ENCODE measurements at places on chromosomes 2 and 18.

DNA sequence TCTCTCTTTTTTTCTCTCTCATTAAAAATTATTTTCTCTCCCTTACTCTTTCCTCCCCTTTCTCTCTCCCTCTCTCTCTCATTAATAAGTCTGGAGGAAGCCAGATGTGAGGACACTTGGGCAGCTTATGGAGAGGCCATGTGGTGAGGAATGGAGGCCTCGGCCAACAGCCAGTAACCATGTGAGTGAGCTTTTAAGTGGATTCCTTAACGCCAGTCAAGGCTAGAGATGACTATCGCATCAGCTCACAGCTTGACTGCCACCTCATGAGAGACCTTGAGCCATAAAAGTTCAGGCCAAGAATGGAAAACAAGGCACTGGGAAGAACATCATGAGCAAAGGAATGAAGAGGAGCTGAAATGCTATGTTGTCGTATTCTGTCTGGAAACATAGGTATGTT, 39.1 kb downstream of the ETAA1 start:
- DNase-seq = no peak

DNA sequence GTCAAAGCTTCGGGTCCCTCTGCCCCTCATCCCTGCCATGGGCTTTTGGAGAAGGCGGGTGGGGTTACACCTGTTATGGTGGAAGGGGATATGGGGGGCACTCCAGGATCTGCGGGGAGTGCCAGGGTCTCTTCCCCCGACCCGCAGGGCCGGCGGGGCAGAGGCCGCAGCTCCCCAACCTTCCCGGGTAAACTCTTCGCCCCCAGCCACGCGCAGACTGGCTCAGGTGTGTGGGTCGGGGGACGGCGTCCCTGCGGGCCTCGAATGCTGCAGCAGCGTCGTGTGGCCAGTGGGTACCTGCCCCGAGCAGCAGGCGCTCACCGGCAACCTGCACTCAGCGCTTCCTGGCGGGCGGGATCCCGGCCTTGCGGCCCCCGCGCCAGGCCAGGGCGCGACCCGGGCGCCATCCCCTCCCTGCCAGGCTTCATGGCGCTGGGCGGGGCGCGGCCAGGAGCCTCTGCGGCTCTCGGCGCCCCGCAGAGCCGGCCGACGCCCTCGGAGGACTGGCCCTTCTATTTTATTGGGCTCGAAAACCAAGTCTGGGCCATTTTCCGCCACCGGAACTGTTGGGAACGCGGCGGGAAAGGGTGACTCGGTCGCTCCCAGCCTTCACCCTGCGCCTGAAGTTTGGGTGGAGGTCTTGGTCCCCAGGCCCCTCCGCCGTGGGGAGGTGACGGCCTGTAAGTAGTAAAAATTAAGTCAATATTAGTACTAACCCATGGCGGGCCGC, 4.5 kb downstream of the GBX2 start:
- DNase-seq = no peak

DNA sequence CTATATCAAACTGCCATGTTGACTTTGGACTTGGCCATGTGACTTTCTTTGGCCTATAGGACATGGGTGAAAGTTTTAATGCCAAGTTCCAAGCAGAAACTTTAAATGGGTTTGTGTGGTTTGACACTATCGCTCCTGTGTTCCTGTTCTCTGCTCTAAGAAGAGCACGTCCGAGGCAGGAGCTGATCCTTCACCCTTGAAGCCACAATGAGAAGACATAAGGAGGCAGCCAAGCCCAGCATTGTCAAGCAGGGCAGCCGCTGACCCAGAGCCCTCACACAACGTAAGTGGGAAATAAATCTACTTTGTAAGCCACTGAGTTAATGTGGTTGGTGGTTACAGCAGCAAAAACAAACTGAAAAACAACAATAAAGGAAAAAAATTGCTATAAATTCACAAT, 422.4 kb downstream of the PID1 start:
- DNase-seq = no peak

DNA sequence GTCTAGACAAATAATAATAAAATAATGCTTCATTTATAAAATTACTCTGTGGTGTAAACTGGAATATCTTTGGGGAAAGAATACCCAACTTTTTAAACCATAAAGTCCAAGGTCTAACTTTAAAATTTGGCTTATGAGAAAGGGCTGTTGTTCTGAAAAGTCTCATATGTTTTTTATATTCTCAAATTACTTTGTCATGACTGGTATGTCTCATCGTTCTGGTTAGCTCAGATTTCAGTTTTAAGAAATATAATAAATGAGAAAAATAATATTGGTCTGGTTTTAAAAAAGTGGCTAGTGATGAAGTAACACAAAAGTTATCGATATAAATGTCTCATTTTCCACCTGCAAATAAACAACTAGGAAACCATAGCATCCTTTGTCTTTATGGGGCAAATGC, 1658.1 kb downstream of the LRP1B start:
- no peak for DNase-seq

- DNase-seq = no peak
These were observed 59.0 kb downstream of the TNFRSF11A start for GRCh38 chr18:62384068-62384467.

DNA sequence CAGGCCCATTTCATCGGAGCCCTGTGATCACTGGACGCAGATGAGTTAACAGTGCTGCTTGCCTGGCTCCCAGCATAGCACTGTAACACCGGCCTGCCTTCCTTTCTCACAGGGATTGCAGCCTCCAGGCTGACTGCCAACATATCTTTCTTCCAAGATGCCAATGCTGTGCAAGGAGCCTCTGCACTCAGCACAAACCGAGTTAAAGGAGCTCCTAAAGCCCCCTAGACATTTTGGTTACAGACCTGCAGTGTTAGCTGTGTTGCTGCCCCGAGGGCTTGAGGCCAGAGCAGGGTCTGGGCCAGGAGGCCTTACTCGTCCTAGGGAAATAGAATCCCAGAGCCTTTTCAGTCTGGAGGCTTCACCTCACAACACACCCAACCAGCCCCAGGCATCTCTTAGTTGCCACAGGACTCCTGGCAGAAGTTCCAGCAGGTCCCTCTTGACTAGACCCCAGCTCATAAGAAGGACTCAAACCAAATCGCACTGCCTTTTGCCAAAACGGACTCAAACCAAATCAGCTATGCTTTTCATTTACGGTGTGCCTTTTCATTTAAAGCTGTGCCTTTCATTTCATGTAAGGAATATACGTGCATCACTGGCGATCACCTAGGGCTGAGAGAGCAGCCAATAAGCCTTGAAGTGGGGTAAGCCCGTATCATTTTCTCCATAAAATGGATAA, 58.4 kb upstream of the EML4 start:
- no peak for DNase-seq

All from GF-D8 (cell line).